ENCODE measurements at places on chromosomes 7 and 10.

DNA sequence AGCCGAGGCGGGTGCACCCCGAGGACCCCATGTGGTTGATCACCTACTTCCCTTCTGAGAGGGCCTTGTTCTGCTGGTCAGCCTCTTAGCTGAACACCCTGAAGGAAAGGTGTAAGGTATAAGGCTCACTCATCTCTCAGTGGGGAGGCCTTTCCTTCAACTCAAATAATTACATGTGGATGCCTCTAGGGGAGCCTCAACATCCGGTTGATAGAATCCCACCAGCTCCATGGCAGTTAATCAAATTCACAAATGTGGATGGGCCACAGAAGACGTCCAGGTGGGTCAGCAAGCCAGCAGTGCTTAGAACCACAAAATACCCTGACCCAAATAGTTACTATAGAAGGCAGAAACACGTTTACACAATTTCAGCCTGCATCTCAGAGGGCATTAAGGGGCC, 37.7 kb upstream of the ZNF32 start:
- no peak for DNase-seq

GRCh38 chr7:23422384-23422783, 47.9 kb downstream of the IGF2BP3 start:
- DNase-seq: no peak

- DNase-seq: peak; percentile 70
Observed at GRCh38 chr7:4845740-4846142, 16.1 kb downstream of the PAPOLB start.

GRCh38 chr7:142904128-142904527, 18.6 kb upstream of the TRPV6 start:
- no peak for DNase-seq

DNA sequence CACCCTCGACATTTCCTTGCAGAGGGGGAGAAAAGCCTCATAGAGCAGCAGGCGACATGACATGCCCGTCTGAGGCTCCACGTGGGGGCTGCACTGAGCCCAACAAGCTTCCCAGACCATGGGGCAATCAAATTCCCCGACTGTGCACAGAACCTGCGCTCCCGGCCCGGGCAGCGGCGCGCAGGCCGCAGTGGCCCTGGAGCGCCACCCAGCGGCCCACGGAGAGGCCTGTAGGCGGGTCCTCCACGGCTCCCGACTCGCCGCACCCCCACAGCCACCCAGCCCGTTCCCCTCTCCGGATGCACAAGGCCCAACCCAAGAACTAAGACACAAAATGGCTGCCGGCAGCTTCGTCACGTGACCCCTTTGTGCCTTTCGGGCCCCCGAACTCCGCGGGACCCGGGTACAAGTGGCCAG, 816 bp downstream of the EPC1 start:
- DNase-seq: peak; percentile 96

DNA sequence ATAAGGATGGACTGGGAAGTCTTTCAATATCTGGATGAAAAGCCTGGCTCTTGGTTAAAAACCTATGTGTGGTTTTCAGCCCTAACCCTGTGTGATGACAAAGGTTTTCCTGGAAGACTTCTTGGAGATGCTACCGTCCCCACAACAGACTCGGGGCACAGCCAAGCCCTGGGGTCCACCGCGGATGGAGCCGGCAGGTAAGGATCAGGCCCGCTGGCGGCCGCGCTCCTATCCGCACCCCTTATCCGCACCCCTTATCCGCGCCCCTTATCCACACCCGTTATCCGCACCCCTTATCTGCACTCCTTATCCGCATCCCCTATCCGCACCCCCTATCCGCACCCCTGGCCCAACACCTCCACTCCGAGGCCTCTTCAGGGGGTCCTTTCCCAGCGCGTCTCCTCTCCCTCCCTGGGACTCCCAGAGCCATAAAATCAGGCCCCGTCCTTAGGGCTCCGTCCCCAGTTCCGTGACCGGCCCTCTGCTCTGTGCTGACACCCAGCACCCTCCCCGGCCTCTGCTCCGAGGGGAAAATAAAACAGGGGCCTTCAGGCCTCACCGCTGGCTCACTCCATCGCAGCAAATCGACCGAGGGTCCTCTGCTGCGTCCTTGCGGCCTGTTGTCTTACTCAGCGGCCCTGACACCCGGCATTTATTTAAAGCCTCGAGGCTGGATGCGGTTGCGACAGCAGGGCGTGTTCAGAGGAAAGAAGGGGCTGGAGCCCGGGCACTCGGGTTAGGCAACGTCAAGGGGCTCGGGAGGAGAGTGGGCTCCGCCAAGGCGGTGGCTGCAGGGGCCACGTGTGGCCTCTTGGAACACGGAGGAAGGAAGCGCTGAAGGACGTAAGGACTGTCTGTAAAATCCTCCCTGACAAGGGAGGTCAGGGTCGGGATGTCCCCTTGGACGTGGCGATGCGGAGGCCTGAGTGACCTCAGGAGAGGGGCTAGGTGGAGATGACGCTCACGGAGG, 215.1 kb upstream of the ADARB2 start:
- DNase-seq: no peak

DNA sequence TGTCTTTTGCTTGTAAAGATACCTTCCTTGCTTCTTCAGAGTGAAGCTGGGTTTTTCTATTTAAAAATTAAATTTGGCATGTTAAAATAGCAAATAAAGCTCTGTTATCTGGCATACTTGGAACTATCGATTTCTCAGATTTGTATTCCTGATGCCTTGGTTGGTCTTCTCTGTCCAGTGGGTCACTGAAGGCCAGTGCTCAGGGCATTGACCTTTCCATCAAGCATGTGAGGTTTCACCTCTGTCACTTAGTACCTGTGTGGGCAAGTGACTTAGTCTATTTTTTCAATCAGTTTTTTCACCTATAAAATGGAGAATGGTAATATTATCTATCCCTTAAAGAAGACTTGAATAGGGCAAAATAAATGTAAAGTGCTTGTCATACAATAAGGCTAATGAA, 311.3 kb downstream of the BICC1 start:
- DNase-seq: no peak

- DNase-seq: no peak
Observed at GRCh38 chr10:5511231-5511884, 12.0 kb upstream of the CALML5 start.

DNA sequence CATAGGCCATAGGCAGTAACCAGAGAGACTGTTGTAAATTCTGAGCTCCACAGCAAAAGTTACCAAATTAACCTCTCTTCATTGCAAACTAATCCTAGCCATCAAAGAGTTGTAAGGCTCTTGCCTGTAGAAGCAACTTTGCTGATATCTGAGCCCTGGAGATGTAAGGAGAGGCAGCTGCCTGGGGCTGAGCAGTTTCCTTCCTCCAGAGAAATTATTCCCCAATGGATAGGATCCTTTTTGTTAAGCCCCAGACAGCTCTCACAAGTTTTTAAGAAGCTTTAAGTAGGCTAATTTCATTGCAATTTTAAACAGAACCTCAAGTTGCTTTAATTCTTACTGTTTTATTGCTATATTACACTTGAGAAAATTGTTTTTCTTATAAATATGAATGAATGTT, 211.1 kb downstream of the GALNT17 start:
- no peak for DNase-seq

- DNase-seq: no peak
Observed at GRCh38 chr10:15817409-15818046, 42.8 kb downstream of the MINDY3 start.

DNA sequence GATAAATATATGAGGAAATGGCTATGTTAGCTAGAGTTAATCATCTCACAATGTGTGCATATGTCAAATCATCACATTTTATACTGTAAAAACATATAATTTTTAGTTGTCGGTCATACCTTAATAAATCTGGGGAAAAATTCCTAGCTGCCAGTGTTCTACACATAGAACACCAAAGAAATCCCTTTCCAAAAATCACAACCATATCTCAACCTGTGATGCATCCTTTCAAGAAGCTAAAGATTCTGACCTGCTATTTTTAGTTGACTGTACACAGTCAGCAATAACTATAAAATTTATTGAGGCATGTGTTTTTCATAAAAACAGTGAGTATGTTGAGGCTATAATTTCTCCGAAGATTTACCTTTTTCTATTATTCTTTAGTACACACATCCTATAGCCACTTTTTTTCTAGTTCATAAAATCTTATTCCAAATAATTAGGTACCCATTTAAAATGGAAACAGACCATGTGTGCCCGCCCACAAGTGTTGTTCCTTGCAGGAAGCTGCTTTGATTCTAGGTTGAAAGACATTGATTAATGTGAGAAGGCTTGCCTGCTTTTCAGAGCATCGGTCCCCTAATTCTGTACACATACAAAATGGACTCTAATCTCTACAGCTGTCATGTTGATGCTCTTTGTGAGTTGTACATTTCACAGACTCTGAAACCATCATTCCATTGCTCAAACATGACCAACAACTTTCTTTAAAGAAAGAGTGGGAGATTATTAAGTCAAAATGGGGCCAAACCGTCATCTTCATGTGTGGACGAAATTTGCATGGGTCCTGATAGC, 117.5 kb upstream of the LRRN3 start:
- no peak for DNase-seq

GRCh38 chr7:4842319-4843064, 19.3 kb downstream of the PAPOLB start:
- DNase-seq: no peak

GRCh38 chr7:36002900-36003299, 150.2 kb upstream of the EEPD1 start:
- DNase-seq: no peak

DNA sequence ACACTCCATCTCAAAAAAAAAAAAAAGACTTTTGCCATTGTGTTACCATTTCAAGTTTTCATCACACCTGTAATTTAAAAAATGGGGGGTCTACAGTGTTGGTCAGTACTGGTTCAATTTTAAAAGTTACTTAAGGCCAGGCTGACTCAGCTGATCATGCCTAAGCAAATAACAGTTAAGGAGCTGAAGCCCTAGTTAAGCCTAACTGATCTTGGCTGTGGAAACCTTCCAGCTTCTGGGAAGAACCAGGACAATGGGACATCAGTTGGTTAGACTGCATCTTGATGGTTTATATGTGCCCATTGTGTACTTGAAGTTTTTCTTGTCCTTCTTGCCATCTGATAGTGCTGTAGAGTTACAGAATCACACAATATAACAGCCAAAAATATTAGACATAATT, 26.7 kb downstream of the VCL start:
- DNase-seq: no peak

- no peak for DNase-seq
Observed at GRCh38 chr10:24010436-24010970, 198.4 kb upstream of the KIAA1217 start.

- no peak for DNase-seq
Observed at GRCh38 chr7:105321754-105322455, 66.8 kb downstream of the SRPK2 start.

- DNase-seq: no peak
Observed at GRCh38 chr7:138105221-138105620, 29.0 kb downstream of the AKR1D1 start.

- DNase-seq: no peak
Observed at GRCh38 chr10:29880856-29881255, 178.5 kb downstream of the JCAD start.

- DNase-seq: no peak
Observed at GRCh38 chr10:77177589-77177988, 460.0 kb downstream of the KCNMA1 start.

DNA sequence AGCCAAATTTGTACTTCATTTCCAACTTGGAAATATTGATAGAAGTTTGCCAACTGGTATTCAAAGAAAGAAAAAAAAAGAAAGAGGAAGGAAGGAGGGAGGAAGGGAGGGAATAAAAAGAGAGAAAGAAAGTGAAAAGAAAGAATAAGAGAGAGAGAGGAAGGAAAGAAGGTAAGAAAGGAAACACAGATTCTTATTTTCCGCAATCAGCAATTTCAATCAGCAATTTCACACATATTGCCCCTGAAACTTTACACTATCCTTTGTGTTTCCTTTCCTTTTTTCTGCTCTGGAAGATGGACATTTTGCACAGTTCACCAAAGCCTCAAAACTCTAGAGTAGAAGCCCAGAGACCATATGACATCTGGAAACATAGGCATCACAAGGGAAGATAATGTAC, 888.1 kb downstream of the REEP3 start:
- DNase-seq: no peak

DNA sequence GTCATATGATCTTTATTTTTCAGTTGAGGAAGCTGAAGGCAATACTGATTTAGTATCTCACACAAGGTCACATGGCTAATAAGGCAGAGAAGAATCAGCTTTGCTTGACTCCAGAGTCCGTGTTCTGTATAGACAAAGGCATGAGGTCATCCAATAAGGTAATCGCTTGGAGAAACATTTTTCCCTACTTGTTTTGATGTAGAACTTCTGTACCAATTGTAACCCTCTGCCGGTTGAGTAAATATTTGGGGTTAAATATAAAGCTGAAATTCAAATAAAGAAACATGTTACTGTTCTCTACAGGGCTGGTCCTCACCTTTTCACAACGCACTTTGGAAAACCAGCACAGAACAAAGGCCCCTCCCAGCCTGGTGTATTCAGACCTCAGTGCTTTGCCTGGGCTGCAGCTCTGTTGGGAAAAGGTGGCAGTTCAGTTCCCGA, 83.0 kb upstream of the INSYN2A start:
- no peak for DNase-seq

- DNase-seq: peak; percentile 64
Observed at GRCh38 chr7:150329331-150330120, 6.2 kb upstream of the ACTR3C start.

DNA sequence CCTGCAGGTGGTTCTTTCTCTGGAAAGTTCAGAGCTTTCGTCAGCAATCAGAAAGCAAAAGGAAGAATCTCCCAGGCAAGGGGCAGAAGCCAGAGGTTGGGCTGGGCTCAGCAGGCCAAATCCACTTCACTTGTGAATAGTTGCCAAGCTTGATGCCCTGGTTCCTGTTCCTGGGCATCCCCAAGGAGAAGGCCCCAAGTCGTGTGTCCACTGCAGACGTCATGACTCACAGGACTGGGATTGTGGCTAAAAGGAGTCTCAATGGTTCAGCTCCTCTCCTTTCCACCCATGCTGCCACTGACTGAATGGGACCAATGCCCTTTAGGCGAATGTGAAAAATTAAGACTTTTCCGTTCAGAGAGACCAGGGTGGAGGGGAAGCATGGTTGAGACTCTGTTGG, 38.6 kb upstream of the TRIM8 start:
- DNase-seq: no peak

DNA sequence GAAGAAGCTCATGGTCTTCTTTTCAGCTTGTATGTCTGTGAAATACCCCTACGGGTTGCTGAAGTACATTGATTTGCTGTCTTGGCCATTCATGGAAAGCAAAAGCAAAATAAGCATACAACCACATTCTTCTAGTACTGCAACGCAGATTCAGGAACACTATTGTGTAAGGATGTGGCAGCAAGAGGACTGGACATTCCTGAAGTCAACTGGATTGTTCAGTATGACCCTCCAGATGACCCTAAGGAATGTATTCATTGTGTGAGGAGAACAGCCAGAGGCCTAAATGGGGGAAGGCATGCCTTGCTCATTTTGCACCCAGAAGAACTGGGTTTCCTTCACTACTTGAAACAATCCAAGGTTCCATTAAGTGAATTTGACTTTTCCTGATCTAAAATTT, 133.4 kb upstream of the ANKRD1 start:
- DNase-seq: no peak

DNA sequence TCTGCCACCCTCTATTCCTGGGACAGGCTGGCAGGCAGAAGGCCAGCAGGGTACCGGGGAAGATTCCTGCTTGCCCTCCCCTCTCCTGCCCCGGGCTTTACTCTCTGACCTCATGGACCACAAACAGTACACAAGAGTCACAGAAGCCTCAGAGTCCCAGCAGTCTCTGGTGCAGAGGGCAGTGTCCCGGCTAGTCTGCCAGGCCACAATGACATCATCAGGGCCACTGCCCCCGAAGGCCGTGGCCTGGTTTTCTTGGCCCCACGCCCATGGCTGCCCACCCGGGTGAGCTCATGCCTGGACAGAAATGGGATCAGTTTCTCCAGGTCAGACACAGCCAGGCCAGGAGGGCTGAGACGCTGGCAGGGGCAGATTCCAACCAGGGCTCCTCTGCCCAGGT, 91.9 kb downstream of the MYL10 start:
- DNase-seq: no peak

GRCh38 chr10:5632446-5632845, 33.9 kb downstream of the ASB13 start:
- no peak for DNase-seq

All from Ammon's horn (tissue), 1 donor.